Muscle of back (tissue), 13 donors: ENCODE measurements at places on chromosomes 5 and 9.

- DNase-seq, result no peak
Observed at GRCh38 chr5:139019880-139020279, 144.7 kb upstream of the LRRTM2 start.

DNA sequence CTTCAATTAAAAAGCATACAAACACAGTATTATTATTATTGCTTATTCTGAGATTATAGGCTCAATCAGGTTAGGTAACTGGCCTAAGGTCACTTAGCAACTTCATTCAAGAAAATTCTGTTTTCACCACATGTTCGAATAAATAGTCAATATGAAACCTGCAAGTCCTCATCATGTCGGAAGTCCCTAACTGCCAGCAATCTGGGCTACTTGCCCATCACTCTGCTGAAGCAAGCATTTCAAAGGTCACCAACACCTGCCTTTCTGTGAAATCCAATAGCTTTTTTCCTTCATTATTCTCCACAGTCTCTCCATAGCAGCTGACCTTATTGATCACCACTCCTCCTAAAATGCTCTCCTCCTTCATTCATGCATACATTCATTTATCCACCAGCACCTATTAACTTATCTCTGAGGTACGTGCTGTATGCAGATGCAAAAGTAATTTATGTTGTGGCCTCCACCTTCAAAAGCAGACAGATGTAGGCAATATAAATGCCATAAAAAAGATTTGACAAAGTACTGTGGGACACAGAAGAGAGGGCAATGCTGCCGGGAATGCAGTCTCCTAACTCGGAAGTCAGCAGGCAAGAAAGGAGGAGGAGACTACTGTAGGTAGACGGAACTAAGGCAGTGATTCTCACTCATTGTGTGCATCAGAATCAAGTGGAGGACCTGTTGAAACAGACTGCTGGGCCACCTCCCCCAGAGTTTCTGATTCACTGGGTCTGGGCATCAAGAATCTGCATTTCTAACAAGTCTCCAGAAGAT is 310.9 kb downstream of the BNC2 start:
- no peak for DNase-seq

- no peak for DNase-seq
Observed at GRCh38 chr9:91815896-91816295, 134.1 kb downstream of the ROR2 start.

DNA sequence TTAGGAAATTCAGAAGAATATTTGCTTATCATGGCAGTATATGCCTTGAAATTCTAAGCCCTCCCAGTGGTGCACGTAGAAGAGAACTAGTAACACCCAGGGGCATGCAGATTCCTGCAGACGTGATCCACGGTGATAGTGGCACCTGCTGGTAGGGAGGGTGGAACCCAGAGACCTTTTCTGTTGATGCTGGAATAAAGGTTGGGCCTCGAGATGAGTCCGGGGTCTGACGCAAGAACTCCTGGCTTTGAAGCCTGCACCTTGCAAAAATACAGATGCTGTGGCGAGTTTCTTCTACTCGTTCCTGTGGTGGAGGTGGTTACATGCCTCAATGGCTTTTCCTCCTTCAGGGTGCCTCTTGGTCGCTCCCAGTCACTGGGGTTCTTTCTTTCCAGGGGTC is 39.5 kb upstream of the PHF2 start:
- DNase-seq, result no peak

GRCh38 chr5:125465703-125466102 is 719.3 kb upstream of the ZNF608 start:
- DNase-seq, result no peak

DNA sequence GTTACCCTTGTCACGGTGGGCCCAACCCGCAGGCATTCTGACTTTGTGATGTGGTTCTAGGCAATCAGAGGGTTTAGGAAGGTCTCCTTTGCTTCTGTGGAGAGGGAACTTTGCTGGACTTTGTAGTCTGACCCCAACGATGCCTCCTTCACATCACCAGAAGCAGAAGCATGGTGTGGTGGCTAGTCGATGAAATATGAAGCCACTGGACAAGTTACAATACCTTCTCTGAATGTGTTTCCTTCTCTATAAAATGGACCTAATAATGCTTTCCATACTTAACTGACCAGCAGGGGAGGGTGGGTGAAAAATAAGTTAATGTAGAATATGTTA is 607 bp downstream of the SPEF2 start:
- no peak for DNase-seq

DNA sequence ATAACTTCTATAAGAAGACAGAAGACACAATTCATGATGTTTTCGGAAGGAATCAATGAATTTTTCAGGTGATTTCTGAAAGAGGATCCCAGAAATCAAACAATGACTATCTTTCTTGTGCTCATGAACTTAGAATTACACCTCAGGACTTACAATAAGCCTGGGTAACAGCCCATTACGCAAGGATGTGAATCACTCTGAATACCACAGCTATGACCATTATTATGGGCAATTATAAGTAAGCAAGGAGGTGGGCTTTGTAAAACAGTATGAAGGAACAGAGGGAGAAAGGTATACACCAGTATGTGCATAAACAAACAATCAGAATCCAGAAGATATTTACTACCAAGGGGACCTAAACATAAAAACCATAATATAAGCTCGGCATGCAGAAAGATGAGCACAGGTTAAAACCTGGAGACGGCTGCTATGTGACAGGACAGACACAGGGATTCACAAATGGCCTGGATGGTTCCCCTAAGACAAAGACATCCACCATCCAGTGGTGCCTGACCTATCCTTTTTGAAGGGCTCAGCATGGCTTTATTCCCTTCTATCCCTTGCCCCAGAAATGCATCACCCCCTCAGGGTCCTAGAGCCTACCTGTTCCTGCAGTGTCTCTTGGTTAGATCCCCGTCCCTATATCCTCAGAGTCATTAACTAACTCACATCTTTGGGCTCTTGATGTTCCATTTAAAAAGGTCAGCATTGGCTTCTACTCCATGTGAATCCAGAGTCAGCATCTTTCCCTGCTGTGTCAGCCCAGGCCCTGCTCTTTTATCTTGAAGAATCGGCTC is 21.8 kb upstream of the PPP2CA start:
- no peak for DNase-seq

DNA sequence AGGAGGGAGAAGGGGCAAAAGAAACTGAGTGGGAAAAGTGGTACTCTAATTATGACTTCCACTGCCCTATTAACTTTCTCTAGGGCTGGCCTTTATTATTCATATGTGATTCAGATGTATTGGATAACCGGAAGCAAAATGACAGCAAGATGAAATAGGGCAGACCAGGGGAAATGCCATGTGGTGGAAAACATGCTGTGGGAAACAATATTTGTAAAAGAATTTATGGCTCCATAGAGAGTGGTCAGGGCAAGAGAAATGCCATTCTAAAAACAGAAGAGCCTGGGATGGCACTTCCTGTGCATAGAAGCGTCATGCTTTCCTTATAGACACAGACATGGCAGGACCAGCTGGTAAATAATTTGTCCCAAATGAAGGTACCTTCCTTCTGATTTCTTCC is 67.7 kb downstream of the MEGF10 start:
- no peak for DNase-seq

GRCh38 chr9:103533318-103533717 is 538.2 kb downstream of the CYLC2 start:
- DNase-seq, result no peak

- DNase-seq, result no peak
Observed at GRCh38 chr5:96293966-96294883, 138.8 kb downstream of the PCSK1 start.

- DNase-seq, result peak; percentile 79
Observed at GRCh38 chr9:110099236-110100095, 108.5 kb downstream of the C9orf152 start.

DNA sequence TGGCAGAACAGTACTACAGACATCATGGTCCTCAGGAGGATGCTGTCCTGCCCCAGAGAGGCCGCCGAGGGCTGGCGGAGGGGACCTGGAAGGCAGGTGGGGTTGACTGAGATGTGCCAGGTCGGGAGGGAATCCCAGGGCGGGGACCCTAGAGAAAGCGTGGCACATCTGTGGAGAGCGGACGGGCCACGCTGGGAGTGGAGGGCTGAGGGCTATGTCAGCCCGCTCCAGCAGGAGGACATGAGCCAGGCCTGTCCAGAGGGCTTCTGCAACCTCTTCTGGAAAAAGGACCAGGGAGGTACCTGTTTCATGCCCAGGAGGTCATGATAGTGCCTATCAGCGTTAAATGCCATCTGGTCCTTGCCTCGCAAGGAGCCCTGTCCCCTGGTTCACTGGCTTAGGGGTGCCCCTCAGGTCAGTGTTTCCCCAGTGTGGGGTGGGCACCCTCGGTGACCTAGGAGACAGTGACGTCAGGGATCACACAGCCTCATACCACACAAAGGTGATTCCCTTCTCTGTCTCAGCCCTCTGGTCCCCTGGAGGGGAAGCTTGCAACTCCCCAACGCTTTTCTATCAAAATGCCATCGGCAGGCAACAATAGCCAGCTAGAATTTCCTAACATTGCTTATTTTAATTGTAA is 103.6 kb upstream of the IER5L start:
- no peak for DNase-seq

DNA sequence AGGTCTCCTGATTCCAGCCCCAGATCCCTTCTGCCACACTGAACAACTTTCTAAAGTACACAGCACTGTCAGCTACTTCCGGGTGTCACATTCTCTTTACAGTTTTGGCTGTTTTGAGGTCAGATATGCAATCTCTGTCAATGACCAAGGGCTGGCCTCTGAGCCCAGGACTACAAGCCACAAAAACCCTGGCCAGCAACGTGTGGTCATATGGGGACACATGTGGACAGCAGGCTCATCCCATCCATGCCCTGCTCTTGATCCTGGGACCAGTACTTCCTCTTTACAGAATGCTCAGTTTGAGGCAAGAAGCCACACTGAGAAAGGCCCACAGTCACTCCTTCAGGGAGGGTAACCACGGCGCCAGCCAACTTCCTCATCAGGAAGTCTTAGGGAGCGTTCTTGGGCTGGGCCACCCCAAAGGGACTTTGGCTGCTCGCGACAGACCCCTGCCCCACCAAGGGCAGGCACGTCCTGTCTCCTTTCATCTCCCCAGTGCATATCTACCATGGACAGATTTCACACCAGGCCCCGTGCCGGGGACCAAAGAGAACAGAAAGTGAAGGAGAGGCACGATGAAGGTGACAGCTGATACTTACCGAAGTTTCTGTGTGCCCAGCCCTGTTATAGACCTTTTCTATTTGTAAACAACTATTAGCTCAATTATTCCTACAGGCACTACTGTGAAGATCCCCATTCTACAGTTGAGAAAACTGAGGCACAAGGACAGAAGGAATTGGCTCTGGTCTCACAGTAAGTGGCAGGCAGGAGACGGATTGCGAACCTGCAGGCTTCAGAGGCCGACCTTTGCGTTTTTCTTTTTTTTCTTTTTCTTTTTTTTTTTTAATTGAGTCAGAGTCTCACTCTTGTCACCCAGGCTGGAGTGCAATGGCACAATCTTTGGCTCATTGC is 37.3 kb downstream of the STK10 start:
- no peak for DNase-seq

DNA sequence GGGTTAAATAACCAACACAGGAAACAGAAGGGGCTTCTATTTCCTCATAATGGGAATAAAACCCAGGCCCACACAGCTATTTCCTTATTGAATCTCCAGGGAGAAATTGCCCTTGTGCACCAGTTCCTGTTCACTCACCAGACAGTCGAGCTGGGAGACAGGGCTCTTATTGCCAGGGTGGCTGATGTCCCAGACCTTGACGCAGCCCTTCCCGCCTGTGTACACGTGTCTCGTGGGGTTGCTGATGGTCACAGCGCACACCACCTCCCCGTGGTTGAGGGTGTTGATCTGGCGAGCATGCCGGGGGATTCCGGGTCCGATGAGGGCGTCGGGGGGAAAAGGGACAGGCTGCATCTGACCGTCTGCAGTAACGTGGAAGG is 96.5 kb downstream of the TLE1 start:
- DNase-seq, result no peak

GRCh38 chr9:36132086-36132485 is 4.4 kb upstream of the GLIPR2 start:
- no peak for DNase-seq

DNA sequence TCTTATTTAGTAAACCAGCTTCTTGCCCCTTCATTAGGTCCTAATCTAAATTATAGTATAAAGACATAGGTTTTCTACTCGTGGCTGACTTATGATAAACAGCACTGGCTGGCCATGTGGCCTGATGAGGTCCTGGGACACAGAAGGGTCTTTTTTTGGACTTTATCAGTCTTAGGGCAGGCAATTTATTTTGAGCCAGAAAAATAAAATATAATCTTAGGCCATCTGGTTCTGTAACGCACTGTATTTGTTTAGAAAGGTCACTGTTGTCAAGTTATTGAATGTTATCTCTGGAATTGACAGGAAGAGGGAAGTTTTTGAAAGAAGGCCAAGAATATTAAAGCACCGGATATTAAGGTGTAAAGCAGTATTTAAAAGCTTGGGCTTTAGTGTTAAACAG is 53.9 kb downstream of the RFX3 start:
- DNase-seq, result no peak

DNA sequence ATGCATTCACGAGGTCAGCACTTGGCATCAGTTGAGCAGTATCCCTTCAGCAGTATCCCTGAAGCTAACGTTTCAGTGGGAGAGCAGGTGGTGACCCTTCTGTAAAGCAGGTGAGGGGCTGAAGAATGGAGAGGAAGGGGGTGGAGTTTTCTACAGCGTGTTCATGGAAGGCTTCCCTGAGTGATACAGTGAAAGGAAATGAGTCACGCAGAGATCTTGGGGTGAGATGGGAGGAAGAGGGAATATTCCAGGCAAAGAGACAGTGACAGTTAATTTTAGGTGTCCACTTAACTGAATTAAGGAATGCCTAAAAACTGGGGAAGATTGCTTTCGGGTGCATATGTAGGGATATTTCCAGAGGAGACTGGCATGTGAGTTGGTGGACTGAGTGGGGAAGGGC is 25.7 kb downstream of the TAS2R1 start:
- no peak for DNase-seq

DNA sequence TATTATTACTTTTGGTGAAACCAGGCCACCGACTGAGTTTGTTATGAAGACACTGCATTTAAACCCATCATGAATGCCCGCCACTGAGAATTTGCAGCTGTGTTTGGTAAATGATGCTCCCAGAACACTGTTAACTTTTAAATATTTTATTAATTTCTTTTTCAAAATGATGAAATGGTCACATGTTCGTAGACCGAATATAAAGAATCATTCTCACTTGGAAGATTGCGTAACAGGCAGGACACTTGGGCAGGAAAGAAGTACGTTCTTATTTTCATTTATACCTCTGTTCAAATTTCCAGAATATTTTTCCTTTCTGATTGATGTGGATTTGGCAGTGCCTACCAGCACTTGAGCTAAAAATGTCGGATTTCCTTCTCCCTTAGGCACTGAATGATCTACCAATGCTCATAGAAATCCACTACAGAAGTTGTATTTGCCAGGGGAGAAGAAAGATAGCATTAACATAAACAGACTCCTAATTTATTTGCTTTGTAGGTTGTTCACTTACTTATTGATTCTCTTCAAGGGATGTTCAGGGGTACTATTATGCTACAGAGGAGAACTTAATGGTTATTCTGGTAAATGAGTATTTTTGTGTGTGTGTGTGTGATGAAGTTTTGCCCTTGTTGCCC is 13.8 kb downstream of the CYFIP2 start:
- no peak for DNase-seq
